ENCODE measurements at places on chromosomes 3 and 15. TPM values are rescaled to one million over a fixed set of nuclear protein-coding genes. Genes with fewer than 3 reads are reported as not detected.

The RRP9 gene
- total RNA-seq, result 43.5 TPM

The IMPDH2 gene
- 153 TPM for total RNA-seq

The C2CD4B gene
- 0.32 TPM for total RNA-seq

The PLSCR2 gene
- total RNA-seq, result not detected

The GPR149 gene
- total RNA-seq, result not detected

The TMEM207 gene
- not detected for total RNA-seq

The RTP3 gene
- not detected for total RNA-seq

The CCDC54 gene
- not detected for total RNA-seq

The DNAJA4 gene
- total RNA-seq, result 0.05 TPM

The C2CD4A gene
- total RNA-seq, result 0.10 TPM

The SEMA3F gene
- 18.7 TPM for total RNA-seq

The ILDR1 gene
- total RNA-seq, result not detected

The AGBL1 gene
- total RNA-seq, result not detected

The GNAT1 gene
- not detected for total RNA-seq

The SH2D7 gene
- not detected for total RNA-seq

Measured in A549 treated with Hydrocortisone at 1 μM for 4 hours (cell line).